ENCODE measurements at places on chromosomes 16 and 17.
A peak's percentile ranks its signal among the peaks of the same experiment; 100 is the strongest.

DNA sequence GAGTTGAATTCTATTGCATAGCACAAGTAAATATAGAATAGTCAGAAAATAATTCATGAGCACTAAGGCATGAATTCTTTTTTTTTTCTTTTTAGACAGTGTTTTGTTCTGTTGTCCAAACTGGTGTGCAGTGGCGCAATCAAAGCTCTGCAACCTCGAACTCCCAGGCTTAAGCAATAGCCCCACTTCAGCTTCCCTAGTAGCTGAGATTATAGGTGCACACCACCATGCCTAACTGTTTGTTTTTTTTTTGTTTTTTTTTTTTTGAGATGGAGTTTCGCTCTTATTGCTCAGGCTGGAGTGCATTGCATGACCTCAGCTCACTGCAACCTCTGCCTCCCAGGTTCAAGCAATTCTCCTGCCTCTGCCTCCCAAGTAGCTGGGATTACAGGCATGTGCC, 16.6 kb downstream of the TUBD1 start:
- no peak for DNase-seq

DNA sequence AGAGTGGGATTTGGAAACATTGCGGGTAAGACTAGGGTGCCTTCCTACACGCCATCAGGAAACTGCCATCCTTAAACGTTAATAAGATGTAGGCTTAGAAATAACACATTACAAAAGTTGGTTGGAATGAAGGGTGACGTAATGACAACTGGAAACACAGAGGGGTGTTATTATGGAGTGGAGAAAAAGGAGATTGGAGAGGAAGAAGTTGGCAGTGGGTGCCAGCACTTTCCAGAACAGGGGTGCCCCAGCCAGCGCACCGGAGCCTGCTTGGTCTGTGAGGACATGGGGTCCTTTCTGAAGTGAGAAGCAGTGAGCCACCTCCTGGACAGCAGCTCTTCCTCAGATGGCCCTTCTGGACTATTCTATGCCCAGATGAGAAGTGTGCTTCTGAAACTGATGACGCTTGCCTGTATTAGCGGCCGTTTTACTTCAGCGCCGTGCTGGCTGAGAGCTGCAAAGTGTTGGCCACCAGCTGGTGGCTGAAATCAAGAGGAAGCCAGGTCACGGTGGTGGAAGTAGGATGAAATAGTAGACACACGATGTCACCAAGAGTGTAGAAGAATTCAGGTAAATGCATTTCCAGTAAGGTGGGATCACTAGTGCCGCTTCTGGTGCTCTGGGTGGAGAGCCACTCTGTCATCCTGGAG, 244.8 kb downstream of the NTN1 start:
- no peak for DNase-seq

GRCh38 chr17:82022310-82022980, at the start of gene CENPX:
TSS of gene CENPX (minus strand) at chr17:82022878. CDS start at chr17:82022861, 17 bp downstream.
- no peak for DNase-seq

GRCh38 chr17:35889241-35889640, 9.1 kb upstream of the CCL5 start:
- DNase-seq, result no peak

GRCh38 chr17:75596320-75597087, 8.9 kb downstream of the MYO15B start:
- DNase-seq, result no peak

GRCh38 chr17:65278050-65278819, 141.1 kb downstream of the RGS9 start:
- DNase-seq, result no peak

- DNase-seq, result no peak
Measured at GRCh38 chr16:78483124-78483992, 383.9 kb downstream of the WWOX start.

- DNase-seq, result no peak
Measured at GRCh38 chr16:15690296-15690695, 40.3 kb downstream of the NDE1 start.

GRCh38 chr16:20300312-20301097, 26.8 kb downstream of the GP2 start:
- peak; percentile 51 for DNase-seq

GRCh38 chr17:77827511-77827910, 131.0 kb upstream of the TNRC6C start:
- DNase-seq, result no peak

DNA sequence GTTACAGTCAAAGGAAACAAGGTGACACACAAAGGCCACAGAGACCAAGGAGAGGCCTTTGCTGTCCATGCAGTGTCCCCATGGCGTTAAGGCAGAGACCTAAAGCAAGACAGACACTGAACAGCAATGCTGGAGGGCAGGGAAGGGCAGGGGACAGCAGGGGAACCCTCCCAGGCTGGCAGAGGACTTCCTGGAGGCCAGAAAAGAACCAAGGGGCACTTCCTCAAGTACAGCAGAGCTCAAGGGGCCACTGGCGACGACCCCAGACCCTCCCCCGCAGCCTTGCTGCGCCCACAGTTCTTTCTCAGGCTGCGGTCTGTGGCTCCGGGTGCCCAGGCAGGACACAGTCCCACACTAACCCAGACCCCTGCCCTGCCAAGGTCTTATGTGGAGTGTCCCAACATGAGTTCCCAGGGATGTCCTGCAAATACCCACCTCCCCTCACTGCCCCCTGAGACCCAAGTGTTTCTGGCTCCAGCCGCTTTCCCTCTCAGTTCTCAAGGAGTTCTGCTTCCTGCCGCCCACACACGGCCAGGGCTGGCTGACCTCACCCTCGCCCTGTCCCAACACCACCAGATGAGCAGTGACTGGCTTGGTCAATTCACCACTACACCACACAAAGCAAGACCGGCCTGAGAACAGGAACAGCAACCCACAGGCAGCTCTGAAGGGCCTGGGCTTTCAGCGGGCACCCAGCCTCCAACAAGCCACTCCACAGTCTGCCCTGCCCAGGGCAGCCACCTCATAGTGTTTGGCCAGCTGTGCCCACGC, 4.2 kb downstream of the CLCN7 start:
- no peak for DNase-seq
